GM23248 (cell line): ENCODE measurements at places on chromosomes 11 and 22.

DNA sequence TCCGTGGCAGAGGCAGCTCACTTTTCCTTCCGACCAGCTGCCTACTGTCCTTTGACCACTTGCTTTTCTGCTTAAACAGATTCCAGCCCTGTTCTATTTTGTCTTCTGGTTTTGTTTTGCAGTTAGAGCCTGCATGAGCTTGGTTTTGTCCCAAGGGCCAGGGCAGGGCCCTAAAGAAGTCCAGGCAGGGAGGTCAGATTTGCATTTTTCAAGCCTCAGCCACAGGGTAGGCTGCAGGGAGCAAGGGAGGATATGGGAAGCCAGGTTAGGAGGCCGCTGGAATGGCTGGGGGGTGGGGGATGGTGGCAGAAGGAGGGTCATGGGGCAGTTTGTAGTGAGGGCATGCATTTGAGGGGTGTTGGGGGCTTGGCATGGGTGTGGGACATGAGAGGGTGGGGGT, 23.1 kb downstream of the FADD start:
- no peak overlapping the region for H3K27ac ChIP-seq
- DNase-seq, result no peak
- H3K27me3 ChIP-seq, result peaks cover 58% of the 10 kb centered on the region

GRCh38 chr11:95922536-95923438, 1.1 kb downstream of the MTMR2 start:
- DNase-seq, result peak; percentile 50
- peak overlapping the region; percentile 98 for H3K4me3 ChIP-seq
- peak overlapping the region; percentile 88 for H3K27ac ChIP-seq
- no peaks in the 10 kb centered on the region for H3K36me3 ChIP-seq
- H3K4me1 ChIP-seq, result peaks cover 24% of the 10 kb centered on the region

DNA sequence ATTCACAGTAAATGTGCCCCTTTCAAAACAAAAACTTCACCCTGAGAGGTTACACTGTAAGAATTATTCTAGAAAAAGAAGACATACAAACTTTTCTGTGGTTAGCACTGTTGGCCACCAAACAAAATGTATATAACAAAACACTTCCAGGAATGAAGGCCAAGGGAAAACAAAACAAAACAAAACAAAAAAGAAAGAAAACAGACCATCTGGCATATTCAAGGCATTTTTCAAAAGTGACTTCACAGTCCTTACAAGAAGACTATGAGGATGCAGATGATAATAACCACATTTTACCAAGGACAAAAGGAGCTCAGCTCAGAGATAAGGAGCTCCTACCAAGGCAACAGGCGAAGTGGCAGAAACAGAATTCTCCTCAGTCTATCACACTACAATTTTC, 24.9 kb downstream of the CTSC start:
- no peak overlapping the region for H3K4me3 ChIP-seq
- H3K4me1 ChIP-seq, result peaks cover 12% of the 10 kb centered on the region
- no peaks in the 10 kb centered on the region for H3K36me3 ChIP-seq
- no peaks in the 10 kb centered on the region for H3K27me3 ChIP-seq

DNA sequence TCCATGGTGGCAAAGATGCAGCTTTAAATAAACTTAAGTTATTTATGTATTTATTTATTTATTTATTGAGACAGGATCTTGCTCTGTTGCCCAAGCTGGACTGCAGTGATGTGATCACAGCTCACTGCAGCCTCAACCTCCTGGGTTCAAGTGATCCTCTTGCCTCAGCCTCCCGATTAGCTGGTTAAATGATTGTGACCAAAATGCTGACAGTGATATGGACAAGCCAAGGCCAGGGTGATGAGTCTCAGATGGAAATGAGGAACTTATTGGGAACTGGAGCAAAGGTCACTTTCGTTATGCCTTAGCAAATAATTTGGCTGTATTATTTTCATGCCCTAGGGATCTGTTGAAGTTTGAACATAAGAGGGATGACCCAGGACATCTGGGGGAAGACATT, 9.3 kb upstream of the LRP5 start:
- no peak for DNase-seq
- no peaks in the 10 kb centered on the region for H3K36me3 ChIP-seq
- H3K4me3 ChIP-seq, result no peak overlapping the region
- no peaks in the 10 kb centered on the region for H3K4me1 ChIP-seq
- no peak overlapping the region for H3K27ac ChIP-seq

- no peaks in the 10 kb centered on the region for H3K27me3 ChIP-seq
- H3K27ac ChIP-seq, result no peak overlapping the region
- H3K4me3 ChIP-seq, result no peak overlapping the region
- peaks cover 9% of the 10 kb centered on the region for H3K4me1 ChIP-seq
- no peak for DNase-seq
Measured at GRCh38 chr11:129189646-129190045, 2.5 kb downstream of the ARHGAP32 start.

GRCh38 chr11:3723014-3723708, 52.0 kb upstream of the CHRNA10 start:
- peak overlapping the region; percentile 93 for H3K27ac ChIP-seq
- peaks cover 22% of the 10 kb centered on the region for H3K4me1 ChIP-seq
- peaks cover 60% of the 10 kb centered on the region for H3K36me3 ChIP-seq
- peak; percentile 98 for DNase-seq
- no peaks in the 10 kb centered on the region for H3K27me3 ChIP-seq

- no peak for DNase-seq
- H3K36me3 ChIP-seq, result peaks cover under 1% of the 10 kb centered on the region; the same call in 1 of the 2 replicates
- H3K4me3 ChIP-seq, result no peak overlapping the region
- H3K27ac ChIP-seq, result no peak overlapping the region
- no peaks in the 10 kb centered on the region for H3K27me3 ChIP-seq
Measured at GRCh38 chr11:114397349-114397982, 2.8 kb downstream of the C11orf71 start.

DNA sequence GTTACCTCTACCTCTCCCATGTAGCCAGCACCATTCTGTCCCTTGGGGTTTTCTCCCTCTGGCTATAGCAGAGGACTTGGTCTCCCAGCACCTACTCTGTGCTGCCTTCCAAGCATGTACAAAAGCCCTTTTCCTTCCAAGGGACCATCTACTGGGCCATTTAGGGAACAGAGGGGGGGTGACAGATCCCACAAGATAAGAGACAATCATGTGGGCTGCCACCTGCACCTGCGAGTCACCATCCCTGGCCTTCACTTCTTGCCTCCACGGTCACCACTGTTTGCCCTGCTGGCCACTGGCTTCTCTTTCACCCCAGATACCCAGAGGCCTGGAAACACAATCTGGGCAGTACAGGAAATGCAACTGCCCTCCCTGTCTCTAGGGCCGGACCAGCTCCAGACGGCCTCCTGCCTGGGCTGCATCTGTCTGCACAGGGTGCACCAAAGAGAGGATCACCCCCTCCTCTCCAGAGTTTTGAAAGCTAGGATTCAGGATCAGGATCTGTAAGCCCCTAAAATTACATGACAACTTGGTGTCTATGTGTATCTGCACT, 160.8 kb upstream of the NECTIN1 start:
- H3K4me3 ChIP-seq, result no peak overlapping the region
- no peak for DNase-seq
- H3K4me1 ChIP-seq, result no peaks in the 10 kb centered on the region

- peak overlapping the region; percentile 61 for H3K4me3 ChIP-seq
- H3K27ac ChIP-seq, result 0 out of 2 replicates have a peak overlapping the region, but pooled peaks have one; percentile 26
- peak; percentile 91 for DNase-seq
- no peaks in the 10 kb centered on the region for H3K36me3 ChIP-seq
- H3K27me3 ChIP-seq, result no peaks in the 10 kb centered on the region
- H3K4me1 ChIP-seq, result peaks cover 8% of the 10 kb centered on the region; the same call in 1 of the 2 replicates
Measured at GRCh38 chr11:87352759-87353707, 315.3 kb downstream of the TMEM135 start.

GRCh38 chr11:12793506-12793905, 119.3 kb downstream of the TEAD1 start:
- no peak overlapping the region for H3K4me3 ChIP-seq
- DNase-seq, result no peak
- no peak overlapping the region for H3K27ac ChIP-seq
- peaks cover 29% of the 10 kb centered on the region for H3K4me1 ChIP-seq
- no peaks in the 10 kb centered on the region for H3K27me3 ChIP-seq

GRCh38 chr11:74877132-74877531, 71.8 kb downstream of the XRRA1 start:
- no peaks in the 10 kb centered on the region for H3K27me3 ChIP-seq
- H3K36me3 ChIP-seq, result no peaks in the 10 kb centered on the region; the same call in 1 of the 2 replicates
- DNase-seq, result peak; percentile 11
- H3K4me1 ChIP-seq, result no peaks in the 10 kb centered on the region

DNA sequence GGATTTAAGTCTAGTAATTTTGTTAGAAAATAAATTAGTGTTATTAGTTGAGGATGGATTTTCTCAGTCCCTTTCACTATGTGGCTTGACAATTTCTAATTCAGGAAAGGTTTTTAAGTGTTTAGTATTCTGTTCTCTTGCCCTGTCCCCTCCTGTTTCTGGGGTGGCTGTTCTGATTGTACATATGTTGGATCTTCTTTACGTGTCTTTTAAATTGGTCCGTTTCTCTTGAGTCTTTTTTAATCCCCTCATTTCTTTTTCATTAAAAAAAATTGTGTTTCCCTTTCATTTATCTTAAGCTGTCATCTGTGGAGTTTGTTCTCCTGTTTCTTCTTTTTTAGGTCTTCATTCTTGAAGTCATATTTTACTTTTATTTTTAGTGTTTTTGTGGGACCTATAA, 12.5 kb downstream of the ZBED4 start:
- H3K27ac ChIP-seq, result no peak overlapping the region
- H3K36me3 ChIP-seq, result peaks cover 12% of the 10 kb centered on the region; the same call in 1 of the 2 replicates
- H3K4me3 ChIP-seq, result no peak overlapping the region
- no peak for DNase-seq
- no peaks in the 10 kb centered on the region for H3K27me3 ChIP-seq

GRCh38 chr22:46991666-46992065, 229.2 kb downstream of the TBC1D22A start:
- H3K27ac ChIP-seq, result no peak overlapping the region
- H3K4me1 ChIP-seq, result no peaks in the 10 kb centered on the region
- no peaks in the 10 kb centered on the region for H3K36me3 ChIP-seq
- no peaks in the 10 kb centered on the region for H3K27me3 ChIP-seq

DNA sequence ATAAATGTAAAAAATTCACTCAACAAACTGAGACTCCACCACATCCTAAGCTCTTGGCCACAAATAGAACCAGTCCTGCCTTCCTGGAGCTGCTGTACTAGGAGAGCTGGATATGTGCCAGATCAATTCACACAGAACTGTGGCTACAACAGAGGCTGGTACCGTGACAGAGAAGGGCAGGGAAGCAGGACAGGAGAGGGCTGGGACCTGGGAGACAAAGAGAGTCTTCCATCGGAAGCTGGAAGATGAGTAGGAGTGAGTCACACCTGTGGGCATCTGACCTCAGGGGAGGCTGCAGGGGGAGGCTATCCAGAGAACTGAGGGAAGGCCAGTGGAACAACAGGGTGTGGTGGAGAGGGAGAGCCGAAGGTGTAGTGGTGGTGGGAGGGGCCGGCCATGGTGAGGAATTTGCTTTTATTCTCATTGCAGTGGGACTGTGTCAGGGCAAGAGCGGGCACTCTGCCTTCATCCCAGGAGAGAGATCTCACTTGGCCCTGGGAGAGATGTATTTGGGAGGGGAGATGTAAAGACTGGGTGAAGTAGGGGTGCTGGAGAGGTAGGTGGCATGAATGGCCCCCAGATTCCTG, 1.9 kb upstream of the LTBP3 start:
- H3K27me3 ChIP-seq, result no peaks in the 10 kb centered on the region
- no peaks in the 10 kb centered on the region for H3K36me3 ChIP-seq
- H3K4me1 ChIP-seq, result peaks cover 43% of the 10 kb centered on the region
- no peak overlapping the region for H3K4me3 ChIP-seq
- peak; percentile 90 for DNase-seq
- peak overlapping the region; percentile 89 for H3K27ac ChIP-seq

DNA sequence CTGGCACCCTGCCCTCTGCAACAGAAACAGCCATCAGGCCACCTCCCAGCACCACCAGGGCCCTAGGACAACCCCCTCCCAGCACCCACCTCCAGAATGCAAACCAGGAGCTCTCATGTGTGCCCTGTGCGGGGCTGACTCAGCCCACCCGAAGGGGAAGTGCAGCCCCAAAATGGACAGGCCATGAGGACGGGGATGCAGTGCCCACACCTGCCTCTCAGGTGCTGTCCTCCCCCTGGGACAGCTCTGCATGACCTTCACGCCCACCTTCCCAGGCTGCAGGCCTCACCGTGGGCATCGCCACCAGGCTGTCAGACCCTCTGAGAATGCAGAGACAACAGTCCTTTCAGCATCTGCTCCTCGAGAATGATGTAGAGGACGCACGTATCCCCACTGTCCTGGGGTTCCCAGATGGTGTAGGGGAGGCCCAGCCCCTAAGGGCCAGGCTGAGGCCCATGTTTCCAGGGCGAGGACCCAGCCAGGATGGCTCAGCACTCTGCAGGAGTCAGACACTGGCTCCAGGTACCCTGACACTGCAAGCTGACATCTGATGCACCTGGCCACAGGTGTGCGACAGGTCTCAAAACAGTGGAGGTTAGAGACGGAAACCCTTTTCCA, 13.5 kb downstream of the MOB2 start:
- H3K36me3 ChIP-seq, result peaks cover 5% of the 10 kb centered on the region; the same call in 1 of the 2 replicates
- no peak for DNase-seq
- no peaks in the 10 kb centered on the region for H3K4me1 ChIP-seq
- no peaks in the 10 kb centered on the region for H3K27me3 ChIP-seq

DNA sequence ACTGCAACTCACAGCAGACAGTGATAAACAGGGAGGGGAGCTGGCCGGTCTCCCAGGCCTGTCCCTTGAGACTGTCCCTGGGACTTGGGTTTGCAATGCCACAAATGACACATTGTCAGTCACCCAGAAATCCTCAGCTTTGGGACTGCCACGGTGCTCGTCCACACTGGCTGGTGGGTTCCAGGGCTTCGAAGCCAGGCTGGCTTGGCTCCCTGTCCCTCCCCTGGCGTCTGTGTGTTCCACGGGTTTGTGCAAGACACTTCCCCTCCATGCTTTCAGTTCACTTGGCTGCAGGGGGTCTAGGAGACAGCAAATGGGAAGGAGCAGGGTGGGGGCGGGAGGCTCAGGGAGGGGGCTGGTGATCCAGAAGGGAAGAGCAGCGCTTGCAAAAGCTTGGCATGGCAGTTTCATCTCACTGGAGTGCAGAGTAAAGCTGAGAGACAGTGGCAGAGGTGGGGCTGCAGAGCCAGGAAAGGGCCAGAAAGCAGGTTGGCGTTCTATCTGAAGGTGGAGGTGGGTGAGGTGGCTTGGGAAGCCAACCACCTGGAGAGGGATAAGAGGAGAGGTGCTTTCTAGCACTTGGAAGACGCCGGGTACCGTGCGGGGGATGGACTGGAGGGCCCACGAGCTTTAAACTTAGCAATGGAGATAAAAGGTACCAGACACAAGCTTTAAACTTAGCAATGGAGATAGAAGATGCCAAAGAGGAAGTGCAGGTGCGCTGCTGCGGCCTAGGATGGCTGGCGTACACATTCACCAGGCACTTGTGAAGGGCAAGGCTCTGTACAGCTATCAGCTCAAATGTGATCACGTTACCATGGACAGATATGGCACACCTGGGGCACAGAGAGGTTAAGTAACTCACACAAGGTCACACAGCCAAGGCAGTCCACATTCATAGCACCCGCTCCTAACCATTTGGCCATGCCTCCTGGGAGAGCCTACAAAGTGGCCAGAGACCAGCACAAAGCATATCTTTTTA, 86.4 kb upstream of the SHISAL1 start:
- H3K4me3 ChIP-seq, result no peak overlapping the region
- H3K27me3 ChIP-seq, result peaks cover 4% of the 10 kb centered on the region; the same call in 1 of the 2 replicates
- H3K36me3 ChIP-seq, result no peaks in the 10 kb centered on the region
- DNase-seq, result no peak
- H3K4me1 ChIP-seq, result no peaks in the 10 kb centered on the region
